ENCODE measurements at places on chromosomes 7 and 10.

DNA sequence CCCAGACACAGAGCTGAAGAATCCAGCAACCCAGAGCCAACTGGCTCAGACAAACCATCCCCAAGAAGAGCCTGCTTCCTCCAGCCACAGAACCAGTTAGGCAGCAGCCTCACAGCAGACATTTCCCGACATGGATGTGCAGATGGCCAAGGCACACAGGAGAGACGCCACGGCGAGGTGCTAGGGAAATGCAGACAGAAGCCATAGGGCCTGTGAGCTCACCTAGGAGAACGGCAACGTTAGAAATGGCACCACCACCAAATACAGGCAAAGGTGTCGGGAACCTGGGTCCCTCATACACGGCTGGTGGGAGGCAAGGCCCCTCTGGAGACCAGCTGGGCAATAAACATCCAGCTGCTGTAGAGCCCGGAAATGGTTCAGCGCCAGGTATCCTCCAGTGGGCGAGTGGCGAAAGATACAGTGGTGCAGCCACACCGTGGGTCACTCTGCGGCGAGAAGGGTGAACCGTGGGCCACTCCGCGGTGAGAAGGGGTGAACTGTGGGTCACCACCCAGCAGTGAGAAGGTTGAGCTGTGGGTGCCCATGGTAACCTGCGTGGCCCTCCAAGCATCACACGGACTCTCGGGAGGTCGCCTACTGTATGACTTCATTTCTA, 31.2 kb downstream of the JAKMIP3 start:
- DNase-seq, result no peak

DNA sequence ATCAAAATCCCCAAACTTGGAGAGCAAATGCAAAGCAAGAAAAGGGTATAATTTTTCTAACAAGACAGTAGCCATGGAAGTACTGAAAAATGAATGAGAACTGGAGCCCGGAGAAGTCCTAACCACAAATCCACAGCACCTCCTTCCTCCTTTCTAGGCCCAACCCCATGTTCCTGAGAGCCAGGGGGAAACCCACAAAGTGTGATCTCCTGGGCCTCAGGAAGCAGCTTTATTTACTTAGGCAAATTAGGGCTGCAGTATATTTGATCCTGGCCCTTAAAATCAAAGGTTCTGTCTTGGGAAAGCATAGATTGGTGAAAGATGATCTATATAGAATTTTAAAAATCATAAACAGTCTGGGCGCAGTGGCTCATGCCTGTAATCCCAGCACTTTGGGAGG, 103.0 kb downstream of the DOCK4 start:
- DNase-seq, result no peak

GRCh38 chr7:47035522-47035921, 546.4 kb downstream of the TNS3 start:
- no peak for DNase-seq

GRCh38 chr7:3218411-3219225, 82.4 kb upstream of the SDK1 start:
- DNase-seq, result no peak

- no peak for DNase-seq
Observed at GRCh38 chr10:77392851-77393250, 244.8 kb downstream of the KCNMA1 start.

DNA sequence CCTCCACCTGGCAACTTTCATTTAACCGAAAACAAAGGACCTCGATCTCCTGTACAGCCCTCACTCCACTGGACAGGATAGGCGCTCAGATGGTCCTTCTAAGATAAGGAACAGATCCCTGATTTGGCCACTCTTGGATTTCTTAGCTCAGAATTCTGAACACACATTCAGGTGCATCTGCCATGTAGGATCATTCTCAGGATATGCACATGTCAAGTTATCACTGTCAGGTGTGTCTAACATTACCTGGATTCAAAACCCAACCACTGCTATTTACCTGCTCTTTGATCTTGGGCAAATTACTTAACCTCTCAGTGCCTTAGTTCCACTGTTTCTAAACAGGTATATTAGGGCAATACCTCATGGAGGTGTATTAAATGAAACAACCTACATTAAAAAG, 12.2 kb upstream of the ADD3 start:
- DNase-seq, result no peak

- DNase-seq, result no peak
Observed at GRCh38 chr10:91909117-91909677, at the start of gene FGFBP3. TSS of gene FGFBP3 (minus strand) at chr10:91909486. CDS start at chr10:91908969, 517 bp downstream.

- DNase-seq, result no peak
Observed at GRCh38 chr7:95723583-95724180, 48.7 kb upstream of the DYNC1I1 start.

- no peak for DNase-seq
Observed at GRCh38 chr10:108095932-108096925, 931.7 kb upstream of the SORCS1 start.
